Pulmonary artery endothelial cell (primary cell): ENCODE measurements at places on chromosomes 16 and 17.

DNA sequence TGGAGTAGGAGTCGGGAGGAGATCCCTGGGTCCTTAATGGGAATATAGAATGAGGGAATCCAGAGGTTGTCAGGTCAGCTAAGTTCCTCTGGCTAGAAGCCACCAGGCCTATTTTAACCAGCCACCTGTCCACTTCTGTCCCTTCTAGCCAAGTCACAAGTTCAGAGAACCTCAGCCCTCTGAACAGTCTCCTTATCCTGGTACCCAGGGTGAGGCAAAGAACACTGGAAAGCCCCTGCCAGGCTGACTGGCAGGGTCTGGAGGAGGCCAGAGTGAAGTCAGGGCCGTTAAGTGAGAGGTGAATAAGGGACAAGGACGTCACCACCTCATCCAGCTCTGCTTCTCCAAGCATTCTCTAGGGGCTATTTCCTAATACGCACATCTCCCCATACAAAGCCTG, 2.7 kb downstream of the CTDNEP1 start:
- no peak for DNase-seq

GRCh38 chr17:32731556-32732295, 145.2 kb downstream of the MYO1D start:
- no peak for DNase-seq

DNA sequence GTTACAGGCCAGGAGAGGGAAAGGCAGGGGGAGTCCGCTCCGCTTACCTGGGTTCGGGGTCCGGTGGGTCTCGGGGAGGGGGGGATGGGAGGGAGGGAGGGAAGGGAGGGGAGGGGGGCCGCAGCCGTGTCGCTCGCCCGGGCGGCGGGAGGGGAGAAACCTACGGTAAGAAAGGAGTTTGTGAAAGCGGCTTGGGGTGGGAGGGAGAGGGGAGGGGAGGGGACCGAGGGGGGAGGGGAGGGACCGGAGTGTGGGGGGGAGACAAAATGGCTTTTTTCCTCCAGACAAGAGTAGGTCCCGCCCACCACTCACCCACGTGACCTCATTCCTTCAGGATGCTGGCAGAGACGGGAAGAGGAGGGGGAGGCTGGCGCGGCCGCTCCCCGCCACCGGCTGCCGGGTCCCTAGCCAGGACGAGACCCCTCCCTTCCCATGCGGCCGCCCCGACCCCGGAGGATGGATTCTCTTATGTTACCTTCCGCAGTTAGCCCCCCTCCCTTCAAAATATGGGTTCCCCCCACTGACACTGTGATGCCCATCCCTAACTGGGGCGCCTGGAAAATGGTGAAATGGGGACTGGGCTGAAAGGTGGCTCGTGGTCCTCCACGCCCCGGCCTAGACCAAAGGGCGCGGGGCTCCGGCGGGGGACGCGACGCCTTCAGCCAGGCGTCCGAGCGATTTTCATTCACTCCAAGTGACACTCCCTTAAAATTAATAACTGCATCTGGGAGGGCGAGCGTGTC, at the start of gene PCGF2:
TSS of gene PCGF2 (minus strand) at position 188 of the 743 bp plus-strand sequence. CDS start 7,934 bp downstream, outside the sequence.
- DNase-seq = peak; percentile 77

GRCh38 chr17:32015245-32016013, 8.2 kb downstream of the LRRC37B start:
- no peak for DNase-seq

- DNase-seq = no peak
Observed at GRCh38 chr16:4833584-4833983, 13.5 kb downstream of the GLYR1 start.

GRCh38 chr16:59593194-59593661, 859.1 kb upstream of the GOT2 start:
- no peak for DNase-seq

DNA sequence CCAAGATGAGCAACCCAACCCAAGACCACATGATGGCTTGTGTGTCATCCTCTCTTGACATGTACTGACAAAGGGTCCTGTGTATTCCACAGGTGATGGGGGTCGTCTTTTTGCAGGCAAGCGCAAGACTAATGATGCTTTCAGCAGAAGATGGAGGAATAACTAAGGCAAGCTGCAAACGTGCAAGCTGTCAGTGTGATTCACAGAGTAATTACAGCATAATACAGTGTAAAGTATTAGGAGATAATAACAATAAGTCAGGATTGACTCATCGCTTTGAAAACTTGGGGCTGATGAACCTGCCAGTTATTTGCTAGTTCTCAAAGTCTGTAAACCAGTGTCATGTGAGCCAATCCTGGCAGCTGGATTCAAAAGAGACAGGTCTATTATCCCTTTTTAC, 41.6 kb upstream of the ASIC2 start:
- DNase-seq = no peak

GRCh38 chr17:66043419-66043818, 148.5 kb downstream of the CEP112 start:
- DNase-seq = no peak

GRCh38 chr17:70238228-70238627, 68.9 kb downstream of the KCNJ2 start:
- DNase-seq = no peak

- no peak for DNase-seq
Observed at GRCh38 chr16:16857603-16858283, 478.8 kb downstream of the NPIPA7 start.

GRCh38 chr17:82956726-82957468, 117.1 kb upstream of the ZNF750 start:
- no peak for DNase-seq

DNA sequence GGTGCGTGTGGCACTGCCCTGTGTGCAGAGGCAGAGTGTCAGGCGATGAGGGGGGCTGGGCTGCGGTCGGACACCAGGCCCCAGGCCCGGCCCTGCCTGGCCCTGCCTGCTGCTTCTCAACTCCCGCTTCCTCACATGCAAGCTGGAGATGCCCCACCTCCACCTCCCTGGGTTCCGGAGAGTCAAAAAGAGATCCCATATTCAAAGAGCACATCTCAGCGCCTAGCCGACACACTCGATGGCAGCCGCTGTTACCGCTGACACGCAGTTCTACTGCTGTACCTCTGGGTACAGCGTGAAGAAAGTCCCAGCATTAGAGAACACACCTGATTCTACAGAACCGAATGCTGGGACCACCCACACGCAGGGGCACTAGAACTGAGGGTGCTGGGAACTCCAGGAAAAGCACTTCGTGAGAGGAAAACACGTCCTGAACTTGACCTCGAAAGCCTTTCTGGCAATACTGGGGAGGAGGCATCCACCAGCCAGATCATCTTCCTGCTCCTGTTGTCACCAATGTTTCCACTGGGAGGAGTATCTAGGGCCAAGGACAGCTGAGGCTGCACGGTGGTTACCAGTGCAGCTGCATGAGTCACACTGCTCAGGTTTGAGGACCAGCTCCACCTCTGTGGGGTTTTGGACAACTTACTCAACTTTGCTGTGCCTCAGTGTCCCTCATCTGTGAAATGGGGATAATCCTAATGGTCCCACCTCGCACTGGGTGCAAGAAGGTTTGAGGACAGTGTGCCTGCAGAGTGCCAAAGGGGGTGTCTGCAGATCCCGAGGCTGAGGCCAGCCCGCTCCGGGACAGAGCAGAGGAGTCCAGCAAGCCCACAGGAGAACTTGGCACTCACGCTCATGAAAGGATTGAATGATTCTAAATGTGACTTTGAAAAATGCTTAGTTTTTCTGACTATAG, 100.4 kb upstream of the DNAH17 start:
- no peak for DNase-seq

- DNase-seq = no peak
Observed at GRCh38 chr17:70825321-70826125, 656.2 kb downstream of the KCNJ2 start.

DNA sequence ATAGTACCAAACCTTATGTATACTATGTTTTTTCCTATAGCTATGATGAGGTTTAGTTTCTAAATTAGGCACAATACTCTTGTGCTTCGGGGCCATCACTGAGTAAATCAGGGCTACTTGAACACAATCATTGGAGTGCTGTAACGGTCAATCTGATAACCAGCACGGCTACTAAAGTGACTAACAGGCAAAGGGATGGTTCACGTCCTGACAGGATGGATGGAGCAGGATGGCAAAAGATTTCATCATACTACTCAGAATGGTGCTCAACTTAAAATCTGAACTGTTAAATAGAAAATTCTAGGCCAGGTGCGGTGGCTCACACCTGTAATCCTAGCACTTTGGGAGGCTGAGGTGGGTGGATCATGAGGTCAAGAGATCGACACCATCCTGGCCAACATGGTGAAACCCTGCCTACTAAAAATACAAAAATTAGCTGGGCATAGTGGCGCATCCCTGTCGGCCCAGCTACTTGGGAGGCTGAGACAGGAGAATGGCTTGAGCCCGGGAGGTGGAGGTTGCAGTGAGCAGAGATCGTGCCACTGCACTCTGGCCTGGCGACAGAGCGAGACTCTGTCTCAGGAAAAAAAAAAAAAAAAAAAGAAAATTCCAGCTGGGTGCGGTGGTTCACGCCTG, 7.0 kb downstream of the TUFM start:
- DNase-seq = no peak

DNA sequence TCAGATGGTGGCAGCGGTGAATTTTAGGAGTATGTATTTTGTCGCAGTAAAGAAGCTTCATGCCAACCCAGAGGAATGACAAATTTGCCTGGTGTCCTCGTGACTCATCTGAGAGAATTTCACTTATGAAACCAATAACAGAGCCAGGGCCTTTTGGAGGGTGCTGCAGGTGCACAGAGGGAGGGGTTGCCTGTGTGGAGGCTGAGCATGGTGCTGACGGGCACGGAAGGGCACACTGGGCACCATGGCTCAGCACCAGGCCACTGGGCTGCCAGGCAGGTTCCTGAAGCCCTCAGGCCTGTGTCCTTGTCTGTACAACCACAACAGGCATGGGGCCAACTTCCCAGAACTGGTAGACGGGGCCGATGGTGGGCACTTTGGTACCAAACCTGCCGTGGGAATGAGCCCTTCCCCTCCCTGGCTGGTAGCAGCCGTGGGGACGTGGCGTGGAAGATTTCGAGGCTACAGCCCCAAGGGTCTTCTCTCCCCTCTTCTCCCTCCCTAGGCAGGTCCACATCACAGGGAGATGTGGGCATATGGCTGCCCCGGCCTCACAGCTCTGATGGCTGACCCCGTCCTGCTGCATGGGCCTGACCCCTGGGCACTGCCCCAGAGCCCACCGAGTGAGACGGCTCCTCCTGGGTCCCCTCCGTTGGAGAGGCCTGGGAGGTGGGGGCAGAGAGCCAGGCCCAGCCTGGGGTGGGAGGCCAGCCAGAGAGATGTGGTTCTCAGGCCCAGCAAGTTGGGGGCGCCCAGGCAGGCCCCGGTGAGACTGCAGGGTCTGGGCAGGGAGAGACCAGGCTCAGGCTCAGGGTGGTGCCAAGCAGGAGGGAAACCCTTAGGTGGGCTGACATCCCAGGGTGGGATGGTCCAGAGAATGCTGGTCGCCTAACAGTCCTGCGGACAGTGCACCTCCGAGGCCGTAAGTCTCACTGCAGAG, 30.2 kb upstream of the ZNF469 start:
- DNase-seq = no peak

- DNase-seq = no peak
Observed at GRCh38 chr17:8062435-8062806, 23.6 kb downstream of the ALOX15B start.

DNA sequence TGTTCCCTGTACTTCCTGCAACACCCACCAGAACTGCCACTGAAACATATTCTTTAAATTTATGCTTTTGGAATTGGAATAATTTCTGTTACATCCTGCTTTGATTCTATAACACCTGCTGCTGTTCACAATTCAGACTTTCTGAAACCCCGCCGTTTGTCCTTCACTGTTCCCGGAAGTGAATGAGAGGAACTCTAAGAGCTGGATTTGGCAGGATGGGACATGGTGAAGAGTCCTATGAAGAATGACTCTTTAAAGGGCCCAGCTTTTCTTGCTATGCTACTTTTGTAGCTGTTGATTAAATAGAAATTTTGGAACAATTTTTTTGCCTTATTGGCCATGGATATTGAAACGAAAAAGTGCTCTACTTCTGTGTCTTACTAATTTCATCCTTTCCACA, 8.9 kb downstream of the AP2B1 start:
- DNase-seq = no peak

DNA sequence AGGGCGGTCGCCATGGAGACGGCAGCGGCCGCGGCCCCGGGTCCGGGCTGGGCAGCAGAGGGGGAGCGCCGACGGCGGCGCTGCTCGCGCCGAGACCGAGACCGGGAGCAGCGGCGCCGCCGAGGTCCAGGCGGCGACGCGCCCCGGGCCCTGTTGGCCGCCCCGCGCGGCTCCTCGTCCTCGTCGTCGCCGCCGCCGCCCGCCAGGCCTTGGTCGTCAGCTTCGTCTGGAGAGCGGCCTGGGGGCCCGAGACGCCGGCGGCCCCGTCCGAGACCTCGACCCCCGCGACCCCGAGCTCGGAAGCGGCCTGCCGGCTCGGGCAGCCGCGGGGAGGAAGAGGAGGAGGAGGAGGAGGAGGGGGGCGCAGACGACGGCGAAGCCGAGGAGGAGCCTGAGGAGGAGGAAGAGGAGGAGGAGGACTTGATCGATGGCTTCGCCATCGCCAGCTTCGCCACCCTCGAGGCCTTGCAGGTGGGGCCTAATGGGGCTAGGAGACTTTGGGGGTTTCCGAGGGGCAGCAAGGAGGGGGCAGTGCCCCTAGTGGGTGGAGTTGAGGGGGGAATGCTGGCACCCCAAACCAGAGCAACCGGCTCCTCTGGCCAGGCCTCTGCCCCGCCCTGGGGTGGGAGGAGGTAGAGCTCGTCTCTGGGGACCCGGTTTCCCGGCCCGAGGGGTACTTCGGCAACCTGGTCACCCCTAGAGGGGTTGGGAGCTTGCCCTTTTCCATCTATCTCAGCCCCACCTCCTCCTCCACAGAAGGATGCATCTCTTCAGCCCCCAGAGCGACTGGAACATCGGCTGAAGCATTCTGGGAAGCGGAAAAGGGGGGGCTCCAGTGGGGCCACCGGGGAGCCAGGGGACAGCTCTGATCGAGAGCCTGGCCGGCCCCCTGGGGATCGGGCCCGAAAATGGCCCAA, 1.5 kb downstream of the FBRS start:
- no peak for DNase-seq

GRCh38 chr17:82384051-82384729, 12.6 kb downstream of the UTS2R start:
- no peak for DNase-seq

GRCh38 chr17:72576289-72576759, 455.5 kb downstream of the SOX9 start:
- no peak for DNase-seq

- no peak for DNase-seq
Observed at GRCh38 chr17:68320943-68321555, 29.8 kb downstream of the ARSG start.
